Stimulated activated CD8-positive, alpha-beta memory T cell treated with anti-CD3 and anti-CD28 coated beads, Interleukin-4, amount 100 ng/mL, for 1 hour (primary cell): ENCODE measurements at places on chromosomes 3 and 15.

DNA sequence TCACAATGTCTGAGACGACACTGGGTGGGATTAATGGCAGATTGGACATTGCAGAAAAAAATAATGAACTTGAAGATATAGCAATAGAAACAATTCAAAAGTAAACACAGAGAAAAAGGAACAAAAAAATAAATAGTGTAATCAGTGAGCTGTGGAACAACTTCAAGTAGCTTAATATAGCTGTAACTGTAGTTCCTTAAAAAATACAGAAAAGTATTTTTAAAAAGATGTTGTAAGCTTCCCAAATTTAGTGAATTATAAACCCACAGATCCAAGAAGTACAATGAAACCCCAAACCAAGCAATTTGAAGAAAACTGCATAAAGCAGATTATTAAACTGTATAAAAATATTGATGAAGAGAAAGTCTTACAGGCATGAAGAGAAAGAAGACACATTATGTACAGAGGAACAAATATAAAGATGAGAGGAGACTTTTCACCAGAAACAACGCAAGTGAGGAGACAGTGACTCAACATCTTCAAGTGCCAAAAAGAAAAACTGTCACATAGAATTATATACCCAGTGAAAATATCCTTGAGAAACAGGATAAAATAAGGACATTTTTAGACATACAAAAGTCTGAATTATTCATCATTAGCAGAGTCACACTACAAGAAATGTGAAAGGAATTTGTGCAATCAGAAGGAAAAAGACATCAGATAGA, 176.4 kb downstream of the NFKBIZ start:
- DNase-seq = no peak

- no peak for DNase-seq
These were observed 3.5 kb downstream of the SMAD6 start for GRCh38 chr15:66705277-66706146.

GRCh38 chr3:171802590-171802956, 7.7 kb downstream of the PLD1 start:
- DNase-seq = no peak

DNA sequence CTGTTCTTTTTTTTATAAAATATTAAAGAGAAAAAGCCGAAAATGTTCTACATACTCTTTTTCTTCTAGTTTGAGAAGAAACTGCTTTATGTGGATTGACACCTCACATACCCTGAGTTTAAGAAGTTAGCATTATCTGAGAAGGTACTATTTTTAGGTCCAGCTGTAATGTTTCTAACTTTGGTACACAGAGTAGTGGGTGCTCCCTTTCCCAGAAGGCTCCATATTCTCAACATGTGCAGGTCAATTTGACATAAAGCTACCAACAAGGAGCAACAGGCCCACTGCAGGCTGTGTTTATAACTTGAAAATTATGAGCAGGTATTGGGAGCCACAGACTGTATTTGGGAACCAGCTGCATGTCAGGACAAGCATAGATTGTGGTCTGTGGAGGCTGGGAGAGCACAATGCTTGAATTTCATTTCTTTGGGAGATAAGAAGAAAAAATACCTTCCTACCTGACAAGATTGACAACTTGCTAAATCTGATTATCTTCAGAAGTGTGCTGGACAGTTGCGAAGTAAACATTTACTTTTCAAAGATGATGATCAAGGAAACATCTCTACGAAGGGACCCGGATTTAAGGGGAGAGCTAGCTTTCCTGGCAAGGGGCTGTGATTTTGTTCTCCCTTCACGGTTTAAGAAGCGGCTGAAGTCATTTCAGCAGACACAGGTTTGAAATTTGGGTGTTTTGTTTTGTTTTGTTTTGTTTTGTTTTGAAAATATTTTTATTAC, 57.2 kb downstream of the PPP2R3A start:
- DNase-seq = no peak

DNA sequence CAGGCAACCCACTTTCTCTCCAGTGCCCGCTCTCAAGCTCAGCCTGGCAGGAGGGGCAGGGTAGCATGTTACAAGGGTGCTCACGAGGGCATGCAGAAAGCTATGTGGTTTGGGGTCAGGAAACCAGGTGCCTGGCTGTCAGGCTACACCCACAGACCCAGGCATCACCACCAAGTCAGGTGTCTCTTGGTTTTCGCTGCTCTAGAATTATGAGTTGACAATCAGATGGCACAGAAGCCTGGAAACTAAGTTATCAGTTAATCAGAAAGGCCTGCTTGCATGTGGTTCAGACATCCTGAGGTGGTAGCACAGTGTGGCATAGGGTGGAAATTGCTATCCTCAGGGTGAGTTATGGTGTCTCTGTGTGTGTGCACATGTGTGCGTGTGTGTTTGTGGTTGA, 16.2 kb upstream of the CCR9 start:
- peak; percentile 43 for DNase-seq

DNA sequence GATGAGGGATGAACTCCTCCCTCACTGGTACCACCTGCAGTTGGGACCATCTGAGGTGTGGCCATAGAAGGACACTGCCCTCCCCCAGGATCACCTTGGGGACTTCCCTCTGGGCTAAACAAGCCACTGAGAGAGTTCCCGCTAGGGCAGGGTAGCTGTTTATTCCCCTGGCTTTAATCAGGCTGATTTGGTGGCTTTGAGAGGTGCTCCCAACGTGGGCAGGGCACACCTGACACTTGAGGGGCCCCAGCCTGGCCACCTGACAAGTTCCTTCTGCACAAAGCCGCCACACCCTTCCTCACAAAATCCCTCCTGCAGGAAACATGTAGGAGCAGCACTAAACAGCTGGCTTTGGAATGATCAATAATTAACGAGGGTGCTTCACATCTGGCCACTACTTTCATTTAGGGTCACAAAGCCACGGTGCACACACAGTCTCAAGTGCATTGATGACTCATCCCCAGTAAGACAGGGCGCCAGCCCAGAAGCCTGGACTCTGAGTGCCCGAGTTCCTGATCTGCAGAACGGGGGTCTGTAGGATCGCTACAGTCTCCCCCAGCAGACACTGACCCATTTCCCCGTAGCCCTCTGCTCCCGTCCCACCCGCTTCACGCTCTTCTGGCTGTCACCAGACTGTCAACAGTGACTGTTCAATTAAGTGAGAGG, 75.1 kb downstream of the ATP10A start:
- no peak for DNase-seq

GRCh38 chr15:31337352-31338031, 10.9 kb downstream of the KLF13 start:
- DNase-seq = no peak

DNA sequence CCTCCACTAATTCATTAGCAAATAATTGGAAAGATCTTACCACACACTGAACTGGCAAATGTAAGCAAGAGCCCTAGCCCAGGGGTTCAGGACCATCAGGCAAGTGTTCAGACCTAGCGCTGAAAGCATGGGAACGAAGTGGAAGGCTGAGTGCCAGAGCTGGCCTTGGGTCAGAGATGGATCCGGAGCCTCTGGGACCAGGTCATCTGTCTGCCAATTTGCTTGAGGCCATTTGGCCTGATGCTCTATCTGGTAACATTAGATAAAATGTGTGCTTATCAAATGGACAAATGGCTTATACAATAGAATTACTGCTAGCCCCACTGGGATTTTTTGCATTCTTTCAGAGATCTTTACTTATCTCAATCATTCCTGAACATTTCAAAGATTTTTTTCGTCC, 1.4 kb upstream of the TMC3 start:
- no peak for DNase-seq

- no peak for DNase-seq
These were observed 210.1 kb downstream of the TBC1D2B start for GRCh38 chr15:77867266-77868047.

GRCh38 chr3:154040283-154040682, 80.9 kb upstream of the ARHGEF26 start:
- no peak for DNase-seq

DNA sequence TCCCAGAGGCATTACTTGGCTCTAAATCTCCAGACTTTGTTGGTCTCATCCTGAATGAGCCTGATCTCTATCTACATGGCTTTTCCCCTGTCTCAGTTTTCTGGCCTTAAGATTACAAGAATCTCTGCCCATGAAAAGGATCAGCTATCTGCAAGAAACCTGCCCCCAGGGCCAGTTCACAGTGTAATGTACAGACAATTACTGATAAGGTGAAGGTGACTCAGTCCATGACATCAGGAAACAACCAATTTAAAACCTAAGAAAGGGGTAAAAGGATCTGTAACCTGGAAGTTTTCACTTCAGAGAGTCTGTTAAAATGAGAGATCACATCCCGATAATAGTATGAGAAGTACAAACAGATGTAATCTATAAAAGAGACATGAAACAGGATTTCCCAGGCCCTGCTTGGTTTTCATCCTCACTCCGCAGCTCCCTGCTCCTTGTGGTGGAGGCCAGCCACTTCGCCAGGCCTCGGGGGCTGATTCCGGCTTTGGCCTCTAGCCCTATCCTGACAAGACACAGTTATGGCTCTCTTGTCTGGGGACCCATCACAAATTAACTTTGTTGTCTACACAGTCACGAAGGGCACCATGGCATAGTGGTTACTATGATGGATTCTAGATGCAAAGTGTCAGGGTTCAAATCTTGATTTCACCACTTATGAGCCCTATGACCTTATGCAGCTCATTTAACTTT, 136.9 kb downstream of the THSD4 start:
- DNase-seq = no peak

GRCh38 chr3:65706776-65707568, 331.7 kb downstream of the MAGI1 start:
- no peak for DNase-seq

DNA sequence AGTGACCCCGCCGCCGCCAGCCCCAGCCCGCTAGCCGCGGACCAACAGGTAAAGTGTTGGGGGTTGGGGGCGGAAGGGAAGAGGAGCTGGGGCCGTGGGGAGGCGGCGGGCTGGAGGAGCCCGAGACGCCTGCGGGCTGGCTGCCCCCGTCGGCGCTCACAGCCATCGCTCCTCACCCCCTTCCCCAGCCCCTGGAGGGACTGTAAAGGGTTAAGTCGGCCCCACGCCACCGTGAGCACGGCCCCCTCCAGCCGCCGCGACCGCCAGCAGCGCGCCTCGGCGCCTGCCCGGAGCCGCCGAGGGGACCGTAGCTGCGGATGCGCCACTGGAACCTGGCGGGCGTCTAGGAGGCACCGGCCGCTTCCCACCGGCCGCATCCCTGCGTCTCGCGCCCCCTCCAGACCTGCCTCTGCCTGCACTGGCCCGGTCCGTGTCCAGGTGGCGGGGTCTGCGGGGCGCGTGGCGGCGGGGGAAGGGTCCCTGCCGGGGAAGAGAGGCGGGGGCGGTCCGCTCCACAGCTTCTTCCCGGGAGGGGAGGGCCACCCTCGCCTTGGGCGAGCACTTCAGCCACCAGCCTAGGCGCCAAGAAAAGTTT, 522 bp downstream of the MED12L start:
- no peak for DNase-seq

DNA sequence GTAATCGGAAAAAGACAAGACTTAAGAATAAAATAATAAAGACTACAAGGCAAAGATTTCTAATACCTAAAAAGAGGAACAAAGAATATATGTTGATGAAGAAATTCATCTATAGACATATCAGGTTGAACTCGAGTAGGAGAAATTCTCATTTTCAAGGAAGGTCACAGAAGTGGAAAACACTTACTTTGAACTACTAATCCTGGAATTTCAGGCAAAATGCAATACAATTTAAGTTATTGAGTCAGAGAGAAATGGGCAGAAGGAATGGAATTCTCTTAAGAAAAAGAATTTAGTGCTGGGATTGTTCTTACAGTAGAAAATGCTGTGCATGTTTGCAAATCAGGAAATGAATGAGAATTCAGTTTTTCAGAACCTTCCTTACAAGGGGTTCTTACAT, 135.9 kb upstream of the TGFBR2 start:
- DNase-seq = no peak

GRCh38 chr15:48096813-48097212, 24.0 kb upstream of the SLC24A5 start:
- DNase-seq = no peak

GRCh38 chr15:25501828-25502446, 63.1 kb upstream of the UBE3A start:
- DNase-seq = no peak

- no peak for DNase-seq
These were observed 343.5 kb downstream of the NEK10 start for GRCh38 chr3:27025718-27026117.

GRCh38 chr3:121629601-121630000, 31.1 kb downstream of the HCLS1 start:
- DNase-seq = no peak

- DNase-seq = no peak
These were observed 9.7 kb upstream of the FBLN2 start for GRCh38 chr3:13539292-13539638.

GRCh38 chr3:128850544-128850943, 28.9 kb upstream of the ACAD9 start:
- no peak for DNase-seq

- DNase-seq = no peak
These were observed 59.8 kb downstream of the PIK3R4 start for GRCh38 chr3:130686833-130687232.

DNA sequence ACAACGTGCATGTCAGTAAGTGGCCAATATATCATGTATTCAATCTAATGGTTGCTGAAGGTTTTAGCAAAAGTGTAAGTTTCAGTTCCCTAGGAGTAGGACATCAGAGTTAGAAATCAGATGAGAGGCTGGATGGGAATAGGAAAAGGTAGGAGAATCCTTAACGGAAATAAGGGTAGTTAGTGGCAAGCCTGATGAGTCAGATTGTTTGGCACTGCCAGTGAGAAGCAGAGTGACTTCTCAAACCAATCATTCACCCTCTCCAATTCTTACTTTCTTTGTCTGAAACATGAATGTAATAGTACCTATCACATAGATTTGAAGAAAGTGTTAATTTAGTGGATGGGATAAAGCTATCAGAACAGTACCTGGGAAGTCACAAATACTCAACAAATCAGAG, 894.0 kb downstream of the NTRK3 start:
- no peak for DNase-seq

- DNase-seq = no peak
These were observed 42.2 kb downstream of the SLC9A9 start for GRCh38 chr3:143806038-143806437.

DNA sequence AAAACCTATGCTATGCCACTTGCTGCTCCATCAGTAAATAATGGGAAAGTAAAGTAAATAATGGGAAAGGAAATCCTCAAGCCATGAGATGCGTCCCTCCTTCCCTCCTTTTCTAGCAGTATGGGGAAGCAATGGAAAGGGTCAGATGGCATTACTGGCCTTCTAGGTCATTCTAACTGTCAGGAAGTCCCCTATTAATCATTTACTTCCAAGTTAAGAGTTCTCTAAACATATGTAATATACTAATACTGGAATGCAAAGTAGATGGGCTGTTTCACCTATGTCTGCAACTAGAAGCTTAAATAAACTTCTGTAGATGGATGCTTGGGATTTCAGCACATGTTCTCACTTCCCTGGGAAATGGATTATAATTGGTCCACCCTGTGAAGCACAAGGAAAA, 55.9 kb downstream of the MDFIC2 start:
- DNase-seq = no peak

DNA sequence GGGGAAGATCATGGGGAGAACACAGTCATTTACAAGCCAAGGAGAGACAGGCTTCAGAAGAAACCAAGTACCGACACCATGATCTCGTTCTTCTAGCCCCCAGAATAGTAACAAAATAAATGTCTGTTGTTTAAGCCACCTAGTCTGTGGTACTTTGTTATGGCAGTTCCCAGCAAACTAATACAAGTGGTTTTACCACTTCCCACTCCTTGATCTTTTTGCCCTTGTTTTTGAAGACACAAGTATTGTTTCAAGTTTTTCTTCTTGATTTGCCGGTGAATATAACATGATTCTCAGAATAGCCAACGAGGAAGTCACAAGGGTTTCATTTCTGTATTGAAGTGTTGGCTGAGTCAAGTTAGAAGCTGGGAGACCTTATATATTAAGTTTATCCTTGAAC, 220.3 kb downstream of the SOX2 start:
- no peak for DNase-seq
